ENCODE measurements at places on chromosomes 16 and 17.

DNA sequence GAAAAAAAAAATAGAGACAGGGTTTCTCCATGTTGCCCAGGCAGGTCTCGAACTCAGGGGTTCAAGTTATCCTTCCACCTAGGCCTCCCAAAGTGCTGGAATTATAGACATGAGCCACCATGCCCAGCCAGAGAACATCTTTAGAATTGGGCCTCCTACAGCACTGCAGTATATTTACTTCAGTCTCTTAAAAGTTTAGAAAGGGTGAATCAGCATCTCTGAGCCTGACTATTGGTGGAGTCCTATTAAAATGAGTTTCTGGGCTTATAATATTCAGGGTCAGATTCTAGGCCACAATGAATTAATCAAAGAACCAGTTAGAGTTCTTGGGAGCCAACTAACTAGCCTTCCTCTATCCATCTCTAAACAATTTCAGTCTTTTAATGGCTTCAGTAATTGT, 22.8 kb downstream of the TADA2A start:
- no peak for DNase-seq

DNA sequence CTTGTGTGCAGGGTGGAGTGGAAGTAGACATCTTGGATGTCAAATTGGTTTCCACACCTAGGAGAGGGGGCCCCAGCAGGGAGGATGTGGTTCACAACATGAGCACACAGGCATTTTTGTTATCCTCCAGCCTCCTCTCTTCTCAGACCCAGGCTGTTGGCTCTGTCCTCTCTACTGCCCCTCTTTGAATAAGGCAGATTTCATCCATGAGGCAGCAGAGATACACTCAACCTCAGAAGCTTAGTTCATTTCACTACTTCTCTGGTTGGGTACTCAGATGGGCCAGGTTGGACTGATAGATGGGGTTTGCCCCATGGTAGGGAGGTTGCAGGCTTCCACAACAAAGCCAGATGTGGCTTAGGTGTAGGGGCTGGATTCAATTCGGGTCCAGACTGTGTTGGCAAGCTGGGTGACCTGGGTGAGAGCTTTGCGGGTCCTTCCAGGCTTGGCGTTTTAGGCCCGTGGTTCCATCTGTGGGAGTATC, 22.2 kb upstream of the NFATC3 start:
- no peak for DNase-seq

- no peak for DNase-seq
Observed at GRCh38 chr16:5000573-5001001, 33.1 kb downstream of the NAGPA start.

GRCh38 chr16:53785044-53785443, 81.1 kb downstream of the FTO start:
- DNase-seq = no peak

GRCh38 chr17:76174037-76174436, 33.0 kb upstream of the FOXJ1 start:
- peak; percentile 96 for DNase-seq

Data from LNCaP clone FGC (cell line).